Stimulated activated CD4-positive, alpha-beta T cell treated with anti-CD3 and anti-CD28 coated beads, Interleukin-4, amount 100 ng/mL, for 4 hours (primary cell): ENCODE measurements at places on chromosomes 3 and 15.

DNA sequence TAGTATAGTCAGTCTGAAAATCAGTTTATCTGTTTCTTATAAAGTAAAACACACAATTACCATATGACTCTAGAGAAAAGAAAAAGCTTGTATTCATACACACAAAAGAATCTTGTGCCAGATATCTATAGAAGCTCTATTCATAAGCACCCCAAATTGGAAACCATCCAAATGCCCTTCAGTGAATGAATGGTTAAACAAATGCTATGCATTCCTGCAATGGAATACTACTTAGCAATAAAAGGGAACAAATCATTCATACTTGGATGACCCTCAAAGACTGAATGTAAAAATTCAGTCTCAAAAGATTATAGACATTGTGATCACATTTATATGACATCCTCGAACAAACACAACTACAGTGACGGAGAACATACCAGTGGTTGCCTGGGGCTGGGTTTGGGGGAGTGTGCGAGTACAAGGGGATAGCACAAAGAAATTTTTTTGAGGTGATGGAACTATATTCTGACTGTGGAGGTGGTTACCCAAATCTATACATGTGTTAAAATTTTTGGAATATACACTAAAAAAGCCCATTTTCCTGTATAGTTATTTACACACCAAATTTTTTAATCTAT is 680.6 kb downstream of the NTRK3 start:
- DNase-seq, result no peak

GRCh38 chr15:58298879-58299850 is 132.6 kb upstream of the LIPC start:
- DNase-seq, result no peak

DNA sequence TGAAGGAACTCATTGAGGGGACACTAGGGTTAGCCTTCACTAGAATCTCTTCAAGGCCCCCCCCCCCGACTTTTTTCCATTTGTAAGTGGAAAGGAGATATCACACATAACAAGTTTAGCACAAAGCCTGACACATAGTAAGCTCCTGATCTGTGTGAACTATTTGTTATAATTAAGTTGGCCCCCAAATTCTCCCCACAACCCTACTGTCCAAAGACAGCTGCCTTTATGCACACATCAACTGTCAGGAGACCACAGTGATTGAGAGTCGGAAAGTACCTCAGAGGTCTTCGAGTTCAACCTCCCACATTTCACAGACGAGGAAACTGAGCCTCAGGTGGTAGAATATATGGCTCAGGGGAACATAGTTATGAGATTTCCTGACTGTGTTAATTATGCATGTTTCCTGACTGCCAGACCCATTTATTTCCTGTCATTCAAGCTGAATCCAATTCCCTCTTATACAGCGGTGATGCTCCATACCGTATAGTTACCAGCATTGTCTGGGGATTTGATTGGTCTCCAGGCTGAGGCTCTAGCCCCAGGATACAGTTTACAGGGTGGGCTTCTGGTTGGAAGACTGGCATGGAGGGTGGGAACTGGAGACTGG is 227.4 kb upstream of the CMC1 start:
- DNase-seq, result no peak

GRCh38 chr3:172145031-172145686 is 105.8 kb downstream of the FNDC3B start:
- no peak for DNase-seq

DNA sequence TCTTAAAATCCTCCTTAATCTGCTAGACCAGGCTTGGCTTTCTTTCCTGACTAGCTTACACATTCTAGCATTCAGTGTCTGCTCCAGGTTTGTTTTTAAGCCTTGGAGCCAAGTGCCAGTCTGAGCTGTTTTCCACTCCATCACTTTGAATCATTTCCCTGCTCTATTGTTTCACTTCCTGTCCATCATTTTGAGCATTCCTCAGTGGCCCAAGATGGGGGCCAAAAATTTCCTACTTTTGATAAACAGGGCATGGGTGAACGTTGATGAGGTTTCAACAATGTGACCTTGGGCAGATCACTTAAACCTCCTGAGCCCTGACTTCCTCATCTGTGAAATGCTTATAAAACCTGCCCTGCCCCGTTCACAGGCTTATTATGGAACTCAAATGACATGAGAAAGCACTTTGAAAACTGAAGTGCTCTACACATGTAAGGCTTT is 4.4 kb downstream of the CYP19A1 start:
- DNase-seq, result no peak

- no peak for DNase-seq
Measured at GRCh38 chr3:138082992-138083386, 32.4 kb downstream of the DZIP1L start.

DNA sequence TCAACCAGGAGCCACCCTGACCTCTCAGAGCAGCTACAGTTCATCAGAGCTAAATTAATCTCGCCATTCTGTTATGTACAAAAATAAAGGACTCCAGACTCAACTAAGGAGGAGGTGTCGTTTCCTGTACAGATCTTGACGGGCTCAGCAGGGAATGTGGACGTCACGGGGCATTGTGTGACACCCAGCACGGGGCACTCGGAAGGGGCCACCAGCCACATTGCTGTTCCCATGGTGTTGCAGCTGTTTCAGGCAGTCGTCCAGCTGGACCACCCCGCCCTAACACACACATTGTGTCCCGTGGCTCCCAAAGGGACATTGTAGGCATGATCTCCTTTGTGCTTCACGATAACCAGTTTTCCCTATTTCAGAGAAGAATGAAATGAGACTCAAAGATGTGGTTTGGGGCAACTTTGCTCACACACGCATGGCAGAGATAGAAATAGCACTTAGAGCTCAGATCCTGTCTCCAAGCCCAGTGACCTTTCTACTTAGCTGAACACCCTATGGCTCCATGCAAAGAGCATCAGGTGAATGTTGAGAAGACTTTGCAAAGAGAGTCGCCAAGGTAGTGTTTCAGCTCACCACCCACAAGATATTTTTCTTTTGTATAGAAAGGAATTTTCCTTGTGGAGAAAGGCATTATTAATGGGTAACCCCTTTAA is 5.5 kb downstream of the SSUH2 start:
- no peak for DNase-seq

DNA sequence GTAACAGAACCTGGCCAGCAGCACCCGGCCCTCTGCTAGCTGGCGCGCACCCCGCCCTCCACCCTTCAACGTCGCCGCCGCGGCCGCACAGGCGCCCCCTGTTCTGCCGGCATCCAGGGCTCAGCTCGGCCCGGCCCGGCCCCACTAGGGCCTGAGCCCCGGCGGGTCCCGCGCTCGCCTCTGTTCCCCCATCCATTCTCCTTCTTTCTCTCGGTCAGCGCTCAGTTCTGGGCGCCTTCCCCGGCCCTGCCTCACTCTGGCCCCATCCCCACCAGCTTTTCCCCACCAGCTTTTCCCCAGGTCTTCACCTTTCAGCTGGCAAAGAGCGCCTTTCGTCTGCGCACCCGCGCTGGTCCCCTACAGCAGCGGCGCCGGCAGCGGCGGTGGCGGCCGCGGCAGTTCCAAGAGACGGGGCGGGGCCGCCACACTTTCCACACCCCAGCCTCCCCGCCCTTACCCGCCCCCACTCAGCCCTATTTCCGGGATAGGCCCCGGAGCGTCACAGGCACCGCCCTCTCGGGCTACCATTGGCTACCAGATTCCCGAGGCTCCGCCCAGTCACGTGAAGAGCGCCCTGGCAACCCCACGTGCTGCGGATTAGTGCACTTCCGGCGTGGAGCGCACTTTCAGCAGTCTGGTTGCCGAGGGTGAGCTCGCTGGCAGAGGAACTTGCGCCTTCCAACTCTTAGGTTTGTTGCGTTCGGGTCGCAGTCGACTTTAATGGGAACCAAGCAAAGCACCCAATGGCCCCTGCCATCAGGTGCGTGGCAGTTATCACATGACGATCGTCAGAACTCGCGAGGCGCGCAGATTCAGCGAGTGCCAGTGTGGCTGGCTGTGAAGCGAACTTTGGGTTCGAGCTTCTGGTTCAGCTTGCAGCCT is at the start of gene EIF5A2:
TSS of gene EIF5A2 (minus strand) at position 403 of the 882 bp plus-strand sequence. CDS start 831 bp downstream, outside the sequence.
- peak; percentile 93 for DNase-seq

DNA sequence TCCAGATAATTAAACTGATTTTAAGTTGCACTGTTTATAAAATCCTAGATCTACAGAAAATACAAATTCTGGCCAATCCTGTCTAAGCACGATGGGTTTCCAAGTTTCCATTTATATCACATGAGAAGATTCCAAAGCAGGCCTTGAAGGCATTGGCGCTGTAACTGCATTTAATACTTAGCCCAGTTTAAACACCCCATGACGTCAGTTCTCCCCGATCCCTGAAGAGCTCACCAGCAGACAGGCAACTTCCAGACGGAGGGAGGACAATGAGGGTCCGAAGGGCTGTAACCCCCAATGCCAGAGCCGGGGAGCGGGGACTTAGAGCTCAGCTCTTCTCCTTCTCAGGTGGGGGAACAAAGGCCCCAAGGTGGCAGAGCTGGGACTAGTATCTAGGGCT is 117.3 kb downstream of the XXYLT1 start:
- DNase-seq, result no peak

DNA sequence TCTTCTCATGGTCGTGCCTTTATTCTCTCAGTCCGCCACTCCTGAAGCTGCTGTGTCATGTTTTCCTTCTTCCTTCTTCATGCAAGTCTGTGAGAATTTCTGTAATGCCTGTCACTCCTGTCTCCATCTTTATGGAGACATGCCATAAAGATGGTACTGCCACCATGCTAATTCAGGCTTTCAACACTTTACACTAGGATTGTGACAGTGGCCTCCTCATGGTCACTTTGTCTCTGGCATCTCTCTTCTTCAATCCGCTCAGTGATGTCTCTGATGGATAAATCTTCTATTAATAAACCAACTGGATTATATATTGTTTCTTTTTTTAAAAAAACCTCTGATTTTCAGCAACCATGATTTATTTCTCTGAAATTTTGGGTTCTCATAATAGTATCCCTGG is 18.1 kb downstream of the PPM1L start:
- DNase-seq, result no peak

- no peak for DNase-seq
Measured at GRCh38 chr3:175103298-175103697, 244.2 kb downstream of the NAALADL2 start.

DNA sequence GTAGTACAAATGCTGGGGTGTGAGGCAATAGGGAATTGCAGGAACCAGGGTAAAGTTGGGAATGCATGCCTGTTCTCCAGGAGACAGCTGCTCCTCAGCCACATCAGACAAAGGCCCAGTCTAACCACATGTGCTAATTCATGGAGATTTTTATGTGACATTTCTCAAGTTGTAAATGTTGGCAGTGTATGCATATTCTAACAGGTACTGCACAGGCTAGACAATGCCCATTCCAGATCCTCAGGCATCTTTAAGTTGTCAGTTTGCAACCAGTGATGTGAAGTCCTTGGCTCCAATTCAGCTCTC is 84.9 kb downstream of the EEFSEC start:
- no peak for DNase-seq

DNA sequence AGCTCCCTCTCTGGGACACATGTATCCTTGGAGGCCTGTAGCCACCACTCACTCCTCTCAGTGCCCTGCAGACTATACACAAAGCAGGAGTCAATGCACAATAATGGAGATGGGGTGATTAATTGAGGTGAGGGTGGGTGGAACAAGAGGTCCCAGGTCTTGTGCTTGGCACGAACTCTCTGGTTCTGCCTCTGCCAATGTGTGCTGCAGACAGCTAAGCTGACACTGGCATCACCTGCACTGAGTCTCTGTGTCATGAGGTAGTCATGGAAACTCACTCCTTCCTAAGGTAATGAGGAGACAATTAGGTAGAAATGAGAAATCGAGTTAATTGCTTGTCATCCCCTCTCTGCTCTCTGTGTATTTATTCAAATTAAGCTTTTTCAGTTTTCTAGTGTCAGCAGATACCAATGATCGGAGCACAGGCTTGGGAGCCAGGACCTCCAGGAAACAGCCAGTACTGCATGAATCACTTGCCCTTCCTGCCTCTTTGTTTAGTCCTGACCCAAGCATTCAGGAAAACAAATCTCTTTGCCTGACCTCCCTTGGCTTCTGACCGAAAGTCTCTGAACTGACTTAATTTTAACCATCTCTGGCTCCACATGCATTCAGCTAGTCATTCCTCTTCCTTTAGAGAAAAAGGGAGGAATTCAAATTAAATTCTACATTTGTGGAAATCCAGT is 56.7 kb downstream of the DRD3 start:
- no peak for DNase-seq

DNA sequence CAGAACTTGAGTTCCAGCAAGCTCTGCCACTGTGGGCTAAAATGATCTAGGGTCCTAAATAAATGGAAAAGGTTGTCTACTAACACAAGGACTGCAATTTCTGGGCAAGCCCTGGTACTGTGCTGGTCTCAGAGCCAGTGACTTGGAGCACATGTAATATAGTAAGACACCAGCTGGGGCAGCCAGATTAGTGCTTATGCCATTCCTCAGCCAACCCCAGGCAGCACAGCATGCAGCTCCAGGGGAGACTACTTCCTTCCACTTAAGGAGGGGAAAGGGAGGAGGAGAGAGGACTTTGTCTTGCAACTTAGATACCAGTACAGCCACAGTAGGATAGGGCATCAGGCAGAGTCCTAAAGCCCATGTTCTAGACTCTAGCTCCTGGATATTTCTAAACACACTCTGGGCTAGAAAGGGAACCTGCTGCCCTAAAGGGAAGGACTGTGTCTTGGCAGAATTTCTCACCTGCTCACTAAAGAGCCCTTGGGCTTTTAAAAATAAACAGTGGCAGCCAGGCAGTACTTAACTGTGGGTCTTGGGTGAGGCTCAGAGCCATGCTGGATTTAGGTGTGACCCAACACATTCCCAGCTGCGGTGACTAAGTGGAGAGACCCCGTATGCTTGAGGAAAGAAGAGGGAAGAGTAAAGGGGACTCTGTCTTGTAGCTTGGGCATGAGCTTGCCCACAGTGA is 223.7 kb upstream of the BCHE start:
- DNase-seq, result no peak

DNA sequence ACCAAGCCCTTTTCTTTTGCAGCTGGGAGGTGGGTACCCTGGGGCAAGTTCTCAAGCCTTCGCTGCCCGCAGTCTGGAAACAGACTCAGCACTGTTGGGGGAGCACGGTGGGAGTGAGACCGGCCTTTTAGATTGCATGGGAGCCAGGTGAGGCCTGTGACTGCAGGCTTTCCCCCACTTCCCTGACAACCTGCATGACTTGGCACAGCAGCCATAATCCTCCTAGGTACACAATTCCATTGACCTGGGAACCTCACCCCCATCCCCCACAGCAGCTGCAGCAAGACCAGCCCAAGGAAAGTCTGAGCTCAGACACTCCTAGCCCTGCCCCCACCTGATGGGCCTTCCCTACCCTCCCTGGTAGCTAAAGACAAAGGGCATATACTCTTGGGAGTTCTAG is 52.2 kb upstream of the CCDC80 start:
- no peak for DNase-seq

- DNase-seq, result no peak
Measured at GRCh38 chr3:178480795-178481194, 55.4 kb upstream of the KCNMB2 start.
